Activated CD4-positive, alpha-beta T cell treated with anti-CD3 and anti-CD28 coated beads, Interleukin-2, amount 50 U/mL, for 24 hours (primary cell): ENCODE measurements at places on chromosomes 5 and 9.

GRCh38 chr5:76445830-76446229 lies 42.7 kb downstream of the IQGAP2 start:
- DNase-seq: no peak

DNA sequence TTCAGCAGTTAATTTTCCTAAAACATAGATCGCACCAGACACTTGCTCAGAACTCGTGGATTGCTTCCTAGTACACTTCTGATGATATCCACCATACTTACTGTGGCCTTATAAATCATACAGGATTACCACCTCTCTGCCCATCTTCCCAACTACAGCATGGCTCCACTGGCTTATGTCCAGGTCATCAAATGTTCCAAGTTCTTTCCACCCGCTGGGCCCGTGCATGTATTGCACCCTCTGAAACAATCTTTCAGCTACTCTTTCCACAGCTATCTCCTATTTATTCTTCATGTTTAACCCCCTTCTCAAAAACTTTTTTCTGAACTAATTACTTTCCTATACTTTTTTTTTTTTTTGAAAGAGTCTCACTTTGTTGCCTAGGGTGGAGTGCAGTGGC lies 18.5 kb downstream of the FBXW2 start:
- no peak for DNase-seq

DNA sequence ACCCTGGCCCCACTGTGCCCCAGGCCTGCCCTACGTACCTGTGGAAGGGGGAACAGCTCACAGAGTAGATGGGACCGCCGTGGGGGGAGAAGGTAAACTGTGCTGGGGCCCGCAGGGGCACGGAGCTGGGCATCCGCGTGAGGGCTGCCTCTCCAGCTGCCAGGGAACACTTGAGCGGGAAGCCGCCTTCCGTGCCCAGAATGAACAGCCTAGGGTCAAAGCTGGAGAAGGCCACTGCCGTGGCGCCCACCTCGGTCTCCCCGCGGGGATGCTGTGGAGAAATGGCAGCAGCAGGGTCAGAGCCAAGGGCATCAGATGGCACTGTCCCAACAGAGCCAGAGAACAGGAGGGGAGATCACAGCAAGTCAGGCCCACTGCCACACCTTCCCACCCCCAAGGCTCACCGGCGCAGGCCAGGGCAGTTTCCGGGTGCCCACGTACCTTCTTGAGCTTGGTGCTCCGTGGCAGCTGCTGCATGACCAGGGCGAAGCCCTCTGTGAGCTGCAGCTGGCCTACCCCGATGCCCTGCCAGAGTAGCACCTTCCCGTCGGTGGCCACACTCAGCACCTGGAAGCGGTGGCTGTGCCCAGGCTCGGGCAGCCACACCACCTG lies 21.9 kb downstream of the DYNC2I2 start:
- DNase-seq: no peak

DNA sequence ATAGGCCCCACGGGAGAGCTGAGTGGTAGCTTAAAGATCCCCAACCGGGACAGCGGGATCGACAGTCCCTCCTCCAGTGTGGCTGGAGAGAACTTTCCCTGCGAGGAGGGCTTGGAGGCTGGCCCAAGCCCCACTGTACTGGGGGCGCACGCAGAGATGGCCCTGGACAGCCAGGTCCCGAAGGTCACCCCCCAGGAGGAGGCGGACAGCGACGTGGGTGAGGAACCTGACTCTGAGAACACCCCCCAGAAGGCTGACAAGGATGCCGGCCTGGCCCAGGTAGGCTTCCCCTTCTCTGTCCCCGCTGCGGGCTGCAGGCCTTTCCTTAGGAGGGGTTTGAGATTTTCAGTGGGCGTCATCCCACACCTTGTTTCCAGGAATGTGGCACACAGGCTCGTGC lies 29.1 kb downstream of the FGD3 start:
- no peak for DNase-seq

- no peak for DNase-seq
Observed at GRCh38 chr9:113649054-113649453, 185.5 kb downstream of the RGS3 start.

DNA sequence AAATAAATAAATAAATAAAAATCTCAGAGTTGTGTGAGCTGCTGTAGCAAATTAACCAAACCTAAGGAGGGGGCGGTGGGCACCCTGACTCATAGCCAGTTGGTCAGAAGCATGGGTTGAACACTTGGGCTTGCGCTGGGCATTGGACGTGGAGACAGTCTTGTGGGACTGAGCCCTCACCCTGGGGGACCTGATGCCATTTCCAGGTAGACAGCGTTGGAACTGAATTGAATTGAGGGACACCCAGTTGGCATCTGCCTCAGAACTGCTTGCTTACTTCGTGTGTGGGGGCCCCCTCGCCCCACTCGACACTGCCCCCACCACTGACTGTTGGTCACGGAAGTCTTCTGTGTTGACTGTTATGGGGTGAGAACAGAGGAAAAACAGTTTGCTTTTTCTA lies 19.0 kb upstream of the TBC1D9B start:
- DNase-seq: no peak

- no peak for DNase-seq
Observed at GRCh38 chr5:11903614-11904264, 507 bp downstream of the CTNND2 start.

- DNase-seq: no peak
Observed at GRCh38 chr5:128796506-128796905, 168.8 kb upstream of the SLC27A6 start.

DNA sequence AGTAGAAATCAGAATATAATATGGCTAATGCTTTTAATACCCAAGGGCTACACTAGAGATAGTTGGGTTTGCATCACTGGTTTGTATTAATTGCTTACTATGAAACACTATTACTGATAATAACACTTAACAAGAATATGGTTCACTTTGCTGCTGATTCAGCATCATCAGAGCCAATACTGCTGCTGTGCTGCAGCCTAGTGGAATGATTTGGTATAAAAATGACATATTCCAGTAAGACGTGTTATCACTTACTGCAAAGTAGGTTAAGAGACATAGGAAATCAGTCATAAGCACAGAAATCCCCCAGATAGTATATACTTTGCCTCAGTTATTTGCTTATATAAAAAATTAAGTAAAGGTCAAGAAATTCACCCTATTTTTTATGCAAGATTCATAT lies 2.8 kb downstream of the CDH10 start:
- no peak for DNase-seq

DNA sequence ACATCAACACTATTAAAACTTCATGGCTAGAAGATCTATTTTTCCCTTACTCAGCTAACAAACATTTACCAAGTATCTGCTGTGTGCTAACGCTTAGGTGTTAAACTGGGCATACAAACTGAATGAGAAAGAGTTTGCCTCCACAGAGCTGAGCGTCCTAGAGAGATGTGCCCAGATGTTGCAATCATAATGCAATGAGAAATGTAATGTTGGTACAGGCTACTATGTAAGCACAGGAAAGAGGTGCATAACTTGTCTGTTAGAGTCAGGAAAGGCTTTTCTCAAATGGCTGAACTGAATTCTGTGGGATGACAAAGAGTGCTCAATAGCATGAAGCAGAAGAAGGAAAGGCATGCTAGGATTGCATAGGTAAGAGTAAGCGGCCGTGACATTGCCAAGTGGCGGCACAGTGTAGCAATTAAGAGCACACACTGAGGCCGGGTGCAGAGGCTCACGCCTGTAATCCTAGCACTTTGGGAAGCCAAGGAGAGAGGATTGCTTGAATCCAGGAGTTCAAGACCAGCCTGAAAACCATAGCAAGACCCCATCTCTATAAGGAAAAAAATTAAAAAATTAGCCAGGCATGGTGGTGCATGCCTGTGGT lies 137.8 kb downstream of the MEF2C start:
- DNase-seq: no peak

- no peak for DNase-seq
Observed at GRCh38 chr9:80020056-80020455, 448.3 kb downstream of the TLE4 start.

- DNase-seq: no peak
Observed at GRCh38 chr9:31390403-31391025, 993.9 kb upstream of the ACO1 start.

DNA sequence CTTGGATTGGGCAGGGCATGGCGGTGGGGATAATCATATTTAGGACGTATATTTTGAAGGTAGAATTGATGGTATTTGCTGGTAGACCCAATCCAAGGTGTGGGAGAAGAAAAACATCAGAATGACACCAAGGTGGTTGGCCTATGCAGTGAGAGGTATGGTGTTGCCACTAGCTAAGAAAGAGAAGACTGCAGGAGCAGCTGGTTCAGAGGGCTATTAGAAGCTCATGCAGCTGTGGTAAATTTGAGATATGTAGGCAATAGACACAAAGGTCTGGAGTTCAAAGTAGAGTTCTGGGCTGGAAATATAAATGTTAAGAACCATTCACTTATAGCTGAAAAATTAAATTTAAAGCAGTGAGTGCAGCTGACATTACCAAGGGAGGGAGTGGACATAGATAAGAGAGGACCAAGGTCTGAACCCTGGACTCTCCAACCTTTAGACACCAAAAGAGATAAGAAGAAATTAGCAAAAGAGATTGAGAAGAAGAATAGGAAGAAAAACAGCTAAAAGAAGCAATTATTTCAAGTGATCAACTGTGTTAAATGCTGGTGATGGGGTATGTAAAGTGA lies 74.7 kb upstream of the FAM169A start:
- no peak for DNase-seq

DNA sequence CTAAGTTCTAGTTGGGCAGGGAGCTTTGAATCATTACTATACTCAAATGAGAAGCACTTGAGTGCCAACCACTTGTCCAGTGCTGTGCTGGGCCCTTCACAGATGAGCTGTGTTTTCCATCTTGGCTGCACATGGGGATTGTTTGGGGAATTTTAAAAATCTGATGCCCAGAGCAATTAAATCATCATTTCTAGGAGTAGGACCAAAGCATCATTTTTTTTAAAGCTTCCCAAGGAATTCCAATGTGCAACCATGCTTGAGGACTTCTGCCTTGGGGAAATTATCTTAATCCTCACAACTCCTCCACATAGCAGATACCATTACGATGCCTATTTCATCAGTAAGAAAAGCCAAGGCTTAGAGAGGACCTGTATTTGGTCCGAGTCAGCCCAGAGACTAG lies 131.4 kb downstream of the TMEM174 start:
- DNase-seq: no peak

DNA sequence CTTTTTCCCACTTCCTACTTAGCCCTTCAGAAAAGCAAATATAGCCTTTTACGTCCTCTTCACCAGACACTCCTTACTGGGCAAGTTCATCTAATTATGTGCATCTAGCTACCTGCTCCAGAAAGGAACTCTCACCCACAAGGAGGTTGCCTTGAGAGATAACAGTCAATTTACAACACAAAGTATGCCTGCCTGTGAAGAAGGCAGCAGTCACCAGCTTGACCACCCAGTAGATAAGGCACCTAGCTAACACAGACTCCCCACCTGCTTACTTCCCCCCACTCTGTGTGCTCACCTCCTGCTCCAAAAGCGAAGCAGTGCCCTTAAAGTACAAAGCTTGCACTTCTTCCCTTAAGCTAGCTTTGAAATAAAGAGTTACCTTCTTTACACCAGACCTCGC lies 111.7 kb upstream of the MRPS30 start:
- no peak for DNase-seq

DNA sequence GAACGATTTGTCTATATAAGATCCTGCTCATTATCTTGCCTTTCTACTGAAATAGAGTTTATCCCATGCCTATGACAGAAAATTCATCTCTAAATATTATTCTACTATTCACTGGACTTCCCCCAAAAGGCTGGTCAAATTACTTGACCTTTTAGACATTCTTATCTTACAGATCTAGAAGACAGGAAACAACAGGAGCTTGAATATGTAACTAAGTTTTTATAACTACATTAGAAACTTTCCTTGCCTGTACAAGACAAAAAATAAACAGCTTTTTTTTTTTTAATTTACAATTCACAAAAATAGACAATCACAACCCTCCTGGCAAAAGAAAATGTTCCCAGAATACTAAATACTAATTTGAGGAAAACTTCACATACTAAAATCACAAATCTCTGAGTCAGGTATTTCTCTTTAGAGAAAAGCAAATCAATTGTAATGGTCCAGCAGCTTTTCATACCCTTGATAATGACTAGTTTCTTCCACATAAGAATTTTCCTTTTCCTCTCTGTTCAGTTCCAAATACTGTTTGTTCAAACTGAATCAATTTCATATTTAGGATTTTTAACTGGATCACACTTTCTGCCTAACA lies 68.6 kb downstream of the MLLT3 start:
- no peak for DNase-seq

DNA sequence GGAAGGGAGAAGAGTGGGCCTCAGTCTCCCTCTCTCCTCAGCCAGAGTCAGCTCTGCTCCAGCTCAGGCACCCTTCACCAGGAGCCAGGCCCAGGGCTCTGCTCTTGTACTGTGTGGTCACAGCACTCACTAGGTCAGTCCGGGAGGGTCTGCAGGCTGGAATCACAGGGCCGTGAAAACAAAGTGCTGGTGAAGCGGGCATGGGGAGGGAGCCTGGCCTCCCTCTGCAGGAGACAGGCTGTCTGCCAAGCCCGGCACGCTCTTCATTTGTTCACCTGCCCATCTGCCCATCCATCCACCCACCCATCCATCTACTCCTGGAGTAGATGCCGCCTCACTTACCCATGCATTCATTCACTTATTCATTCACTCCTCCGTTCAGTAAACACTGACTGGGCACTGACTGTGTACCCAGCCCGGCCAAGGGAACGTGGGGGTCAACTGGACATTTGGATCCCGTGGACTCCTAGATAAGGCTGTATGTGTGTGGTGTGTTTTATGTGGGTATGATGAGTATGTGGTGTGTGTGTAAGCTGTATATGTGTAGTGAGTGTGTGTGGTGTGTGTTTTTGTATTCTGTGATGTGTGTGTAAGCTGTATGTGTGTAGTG lies 3.6 kb downstream of the SPAAR start:
- DNase-seq: no peak

DNA sequence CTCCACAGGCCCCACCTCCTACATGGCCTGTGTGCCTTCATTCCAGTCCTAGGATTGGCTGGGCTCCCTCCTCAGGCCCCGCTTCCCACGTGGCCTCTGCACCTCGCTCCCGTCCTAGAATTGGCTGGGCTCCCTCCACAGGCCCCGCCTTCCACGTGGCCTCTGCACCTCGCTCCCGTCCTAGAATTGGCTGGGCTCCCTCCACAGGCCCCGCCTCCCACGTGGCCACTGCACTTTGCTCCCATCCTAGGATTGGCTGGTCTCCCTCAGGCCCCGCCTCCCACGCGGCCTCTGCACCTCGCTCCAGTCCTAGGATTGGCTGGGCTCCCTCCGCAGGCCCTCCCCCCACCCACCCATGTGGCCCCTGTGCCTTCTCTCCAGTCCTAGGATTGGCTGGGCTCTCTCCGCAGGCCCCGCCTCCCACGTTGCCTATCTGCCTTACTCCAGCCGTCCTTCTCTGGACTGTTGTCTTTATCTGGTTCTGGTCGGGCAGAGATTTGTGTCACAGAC lies 45.3 kb upstream of the CACNA1B start:
- DNase-seq: no peak

- no peak for DNase-seq
Observed at GRCh38 chr9:117612317-117612716, 91.9 kb upstream of the TLR4 start.

- no peak for DNase-seq
Observed at GRCh38 chr9:73583576-73583975, 431.9 kb downstream of the ANXA1 start.
